Activated T-helper 17 cell treated with anti-CD3 and anti-CD28 coated beads, Interleukin-2, amount 50 U/mL, for 72 hours (primary cell): ENCODE measurements at places on chromosomes 12 and 14.

DNA sequence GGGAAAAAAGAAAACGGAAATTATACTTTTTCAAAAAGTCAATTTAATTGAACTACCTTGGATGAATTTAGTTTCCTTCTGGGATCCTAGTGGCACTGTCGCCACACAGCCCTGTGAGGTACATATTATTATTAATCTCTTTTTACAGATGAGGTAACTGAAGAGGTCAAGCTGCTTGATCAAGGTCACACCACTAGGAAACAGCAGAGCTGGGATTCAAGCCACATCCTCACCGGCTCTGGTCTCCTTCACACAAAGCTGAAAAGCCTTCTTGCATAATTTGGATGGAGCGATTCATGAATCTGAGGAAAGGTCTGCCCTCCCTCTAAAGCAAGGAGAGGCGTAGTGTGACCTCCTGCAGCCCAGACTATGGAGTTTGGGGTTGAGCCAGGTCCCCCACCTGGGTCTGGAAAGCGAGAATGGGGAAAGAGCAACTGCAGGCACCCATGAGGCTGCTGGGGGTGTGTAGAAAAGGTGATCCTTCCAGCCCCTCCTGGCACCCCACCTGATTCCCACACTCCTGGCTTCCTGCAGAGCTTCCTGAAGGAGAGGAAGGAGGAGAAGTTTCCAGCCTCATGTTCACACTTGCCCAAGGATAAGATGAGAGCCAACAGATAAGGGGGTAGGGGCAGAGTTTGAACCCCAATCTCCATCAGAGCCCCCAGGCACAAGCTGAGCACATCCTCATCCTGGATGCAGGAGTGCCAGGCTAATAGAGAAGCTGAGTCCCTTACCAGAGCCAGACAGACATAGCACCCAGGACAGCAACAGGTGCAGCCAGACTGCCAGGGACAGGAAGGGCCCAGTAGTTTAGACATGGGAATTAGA is 3.9 kb upstream of the KRT79 start:
- ATAC-seq, result no peak

DNA sequence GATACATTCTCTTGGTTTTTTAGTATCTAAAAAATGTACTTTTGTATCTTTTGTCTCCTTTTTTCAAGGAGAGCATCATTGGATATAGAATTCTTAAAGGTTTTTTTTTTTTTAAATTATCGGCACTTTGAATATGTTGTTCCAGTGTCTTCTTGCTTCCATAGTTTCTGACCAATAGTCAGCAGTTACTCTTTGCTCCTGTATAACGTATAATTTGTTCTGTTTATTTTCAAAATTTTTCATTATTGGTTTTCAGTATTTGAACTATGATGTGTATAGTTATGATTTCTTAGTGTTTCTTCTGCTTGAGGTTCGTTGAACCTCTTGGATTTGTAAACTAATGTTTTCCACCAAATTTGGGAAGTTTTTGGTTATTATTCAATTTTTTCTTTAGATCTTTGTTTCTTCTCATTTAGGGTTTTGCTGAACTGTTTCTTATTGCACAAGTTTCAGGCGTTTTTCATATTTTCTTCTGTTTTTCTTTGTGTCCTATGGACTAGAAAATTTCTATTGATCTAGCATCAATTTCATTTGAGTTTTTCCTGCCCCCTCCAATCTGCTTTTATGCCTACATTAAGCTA is 93.9 kb downstream of the PLBD1 start:
- ATAC-seq, result no peak

- ATAC-seq, result no peak
Observed at GRCh38 chr14:92950773-92951172, 27.8 kb downstream of the CHGA start.

DNA sequence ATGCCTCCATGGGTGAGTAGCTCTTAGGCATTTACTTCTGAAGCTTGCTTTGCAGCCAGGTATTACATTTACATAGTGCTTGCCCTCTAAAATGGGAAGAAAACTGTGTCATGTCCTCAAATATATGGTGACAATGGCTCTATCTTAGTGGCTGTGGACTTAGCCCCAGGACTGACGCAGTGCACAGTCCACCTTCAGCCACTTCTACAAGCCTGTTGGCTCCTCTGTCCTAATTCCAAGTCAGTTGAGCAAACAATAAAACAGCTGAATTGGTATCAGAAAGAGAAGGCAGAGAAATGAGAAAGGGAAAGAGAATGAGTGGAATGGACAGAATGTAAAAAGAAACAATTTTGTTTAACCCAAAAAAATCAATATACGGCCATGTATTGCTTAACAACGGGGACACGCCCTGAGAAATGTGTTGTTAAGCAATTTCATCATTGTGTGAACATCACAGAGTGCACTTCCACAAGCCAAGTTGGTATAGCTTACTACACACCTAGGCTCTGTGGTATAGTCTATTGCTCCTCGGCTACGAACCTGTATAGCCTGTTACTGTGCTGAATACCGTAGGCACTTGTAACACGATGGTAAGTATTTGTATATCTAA is 93.5 kb downstream of the GRIN2B start:
- no peak for ATAC-seq

DNA sequence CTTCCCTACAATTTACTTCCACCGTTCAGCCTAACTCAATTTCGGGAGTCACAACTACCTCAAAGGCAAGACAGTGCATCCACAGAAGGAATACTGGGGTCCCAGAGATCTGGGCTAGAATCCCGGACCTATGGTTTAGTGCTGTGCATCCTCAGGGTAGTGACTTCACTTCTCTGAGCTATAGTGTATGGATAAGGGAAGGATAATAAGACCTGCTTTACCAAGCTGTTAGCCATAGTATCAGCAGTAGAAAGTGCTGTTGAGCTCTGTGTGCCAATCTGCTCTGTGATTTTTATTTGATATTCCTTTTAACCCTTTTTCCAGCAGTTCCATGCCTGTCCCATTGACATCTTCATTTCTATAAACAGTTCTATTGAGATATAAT is 1044.3 kb downstream of the BCL11B start:
- peak; percentile 7 for ATAC-seq

GRCh38 chr12:48773686-48774085 is 15.2 kb downstream of the ADCY6 start:
- ATAC-seq, result no peak

GRCh38 chr14:68172627-68173026 is 353.0 kb downstream of the RAD51B start:
- no peak for ATAC-seq

- ATAC-seq, result no peak
Observed at GRCh38 chr12:67758521-67758920, 110.0 kb downstream of the DYRK2 start.

DNA sequence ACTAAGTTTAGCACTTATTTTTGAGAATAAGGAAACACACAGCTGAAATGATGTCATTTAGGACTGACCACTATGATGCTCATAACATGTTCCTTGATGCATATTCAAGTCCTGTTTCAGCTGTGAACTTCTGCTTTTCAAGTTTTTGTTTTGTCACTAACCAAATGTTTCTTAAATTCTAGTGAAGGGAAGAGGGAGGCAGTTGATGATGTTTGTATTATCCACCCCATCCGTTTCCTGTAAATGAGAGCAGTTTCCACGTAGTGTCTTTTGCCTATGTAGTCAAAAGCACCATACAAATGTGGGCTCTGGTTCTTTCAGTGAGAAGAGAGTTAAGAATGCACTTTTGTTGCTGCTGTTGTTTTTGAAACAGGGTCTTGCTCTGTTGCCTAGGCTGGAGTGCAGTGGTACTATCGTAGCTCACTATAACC is 491.8 kb downstream of the PCNX1 start:
- peak; percentile 79 for ATAC-seq

GRCh38 chr12:122050706-122051105 is 27.9 kb upstream of the MLXIP start:
- no peak for ATAC-seq

DNA sequence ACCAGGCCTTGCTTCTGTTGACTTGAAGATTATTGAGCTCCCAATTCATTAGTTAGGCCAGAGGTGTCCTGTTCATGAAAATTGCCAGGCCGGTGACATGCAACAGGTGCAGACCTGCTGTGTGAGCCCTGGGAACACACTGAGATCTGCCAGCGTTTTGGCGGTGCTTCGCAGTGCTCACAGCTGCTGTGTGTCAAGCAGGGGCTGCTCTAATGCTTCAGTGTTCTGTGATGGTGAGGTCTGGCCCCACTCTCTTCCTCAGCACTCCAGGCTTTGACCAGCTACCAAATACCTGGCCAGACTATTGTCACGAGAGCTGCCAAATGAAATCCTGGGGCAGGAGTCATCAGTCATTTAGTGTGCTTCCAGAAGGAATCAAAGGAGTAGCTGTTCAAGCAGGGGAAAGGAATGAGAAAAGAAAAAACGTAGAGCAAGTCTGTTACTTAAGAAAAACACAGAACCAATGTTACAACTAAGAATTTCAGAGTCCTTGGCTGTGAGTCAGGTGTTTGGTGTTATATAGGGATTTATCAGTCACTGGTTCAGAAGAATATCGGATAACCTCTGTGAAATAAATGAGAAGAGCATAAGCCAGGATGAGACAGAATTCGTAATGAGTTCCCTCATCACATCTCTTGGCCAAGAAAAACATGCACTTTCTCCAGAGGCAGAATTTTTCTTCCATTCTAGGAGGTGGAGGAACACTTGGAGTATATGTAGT is 150.8 kb downstream of the FBXL14 start:
- ATAC-seq, result no peak

DNA sequence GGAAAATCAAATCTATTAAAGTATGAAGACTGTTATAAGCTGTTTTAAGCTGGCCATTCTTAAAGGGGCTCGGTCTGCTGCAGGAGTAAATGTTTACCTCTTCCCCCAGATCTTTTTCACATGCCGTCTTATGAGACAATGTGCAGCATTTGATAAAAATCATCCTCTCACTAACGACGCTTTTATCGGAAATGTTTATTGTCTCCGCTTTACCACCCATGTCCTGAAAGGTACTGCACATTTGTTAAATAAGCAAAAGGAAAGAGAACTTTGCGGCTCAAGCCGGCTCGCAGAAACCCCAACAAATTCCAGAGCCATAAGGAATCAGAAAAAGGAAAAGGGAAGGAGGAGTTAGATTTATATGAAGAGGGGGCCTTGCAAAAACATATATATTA is 137.8 kb downstream of the HMGA2 start:
- ATAC-seq, result no peak

DNA sequence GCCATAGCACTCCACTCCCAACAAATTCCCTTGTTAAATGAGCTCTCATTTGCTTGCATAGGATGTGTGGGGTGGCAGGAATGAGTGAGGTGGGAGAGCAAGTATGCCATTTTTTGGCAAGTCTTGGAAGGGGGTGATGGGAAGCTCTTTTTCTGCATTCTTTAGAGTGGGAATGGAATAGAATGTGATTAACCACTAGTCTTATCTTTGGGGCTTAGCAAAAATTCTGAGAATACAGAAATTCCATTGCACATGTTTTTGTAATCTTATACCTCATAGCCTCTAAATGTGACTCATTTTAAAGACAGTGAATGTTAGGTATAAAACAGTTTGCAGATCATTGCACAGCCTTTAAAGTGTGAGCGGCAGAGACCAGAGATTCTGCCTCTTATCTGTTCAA is 28.4 kb upstream of the NEDD1 start:
- ATAC-seq, result no peak

DNA sequence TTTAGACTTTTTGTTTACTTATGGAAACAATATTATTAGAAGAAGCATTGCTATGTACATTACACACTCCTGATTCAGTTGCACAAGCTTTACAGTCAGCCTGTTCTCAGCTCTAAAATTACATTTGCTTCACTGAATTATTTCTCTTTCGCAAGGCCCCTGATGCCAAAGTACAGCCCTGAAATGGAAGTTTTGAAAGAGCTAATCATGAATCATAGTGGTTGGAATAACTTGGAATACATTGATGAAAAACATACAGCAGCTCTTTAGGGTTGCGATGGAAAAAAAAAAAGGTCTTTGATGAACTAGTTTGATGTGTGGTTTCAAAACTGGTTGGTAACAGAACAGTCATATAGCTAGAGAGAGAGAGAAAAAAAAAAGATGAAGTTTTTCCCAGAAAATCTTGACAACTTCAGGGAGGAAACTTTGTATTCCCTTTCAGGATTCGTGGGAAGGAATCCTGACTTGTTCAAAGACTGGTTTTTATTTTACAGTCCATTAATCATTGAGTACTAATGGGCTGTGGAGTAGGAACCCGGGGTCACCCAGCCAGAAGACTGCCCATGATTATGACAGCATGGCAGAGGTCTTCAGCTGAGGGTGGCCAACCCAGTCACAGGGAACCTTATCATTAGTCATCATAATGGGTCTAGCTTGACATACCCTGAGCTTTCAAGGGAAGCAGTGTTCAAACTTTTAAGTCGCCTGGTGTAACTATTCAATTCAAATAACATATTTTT is 460.1 kb downstream of the NAV3 start:
- no peak for ATAC-seq

- ATAC-seq, result no peak
Observed at GRCh38 chr12:130614530-130614905, 101.6 kb downstream of the RIMBP2 start.

GRCh38 chr14:20803223-20803622 is 579 bp upstream of the RNASE1 start:
- ATAC-seq, result no peak
